ENCODE measurements at places on chromosomes 4 and X.

DNA sequence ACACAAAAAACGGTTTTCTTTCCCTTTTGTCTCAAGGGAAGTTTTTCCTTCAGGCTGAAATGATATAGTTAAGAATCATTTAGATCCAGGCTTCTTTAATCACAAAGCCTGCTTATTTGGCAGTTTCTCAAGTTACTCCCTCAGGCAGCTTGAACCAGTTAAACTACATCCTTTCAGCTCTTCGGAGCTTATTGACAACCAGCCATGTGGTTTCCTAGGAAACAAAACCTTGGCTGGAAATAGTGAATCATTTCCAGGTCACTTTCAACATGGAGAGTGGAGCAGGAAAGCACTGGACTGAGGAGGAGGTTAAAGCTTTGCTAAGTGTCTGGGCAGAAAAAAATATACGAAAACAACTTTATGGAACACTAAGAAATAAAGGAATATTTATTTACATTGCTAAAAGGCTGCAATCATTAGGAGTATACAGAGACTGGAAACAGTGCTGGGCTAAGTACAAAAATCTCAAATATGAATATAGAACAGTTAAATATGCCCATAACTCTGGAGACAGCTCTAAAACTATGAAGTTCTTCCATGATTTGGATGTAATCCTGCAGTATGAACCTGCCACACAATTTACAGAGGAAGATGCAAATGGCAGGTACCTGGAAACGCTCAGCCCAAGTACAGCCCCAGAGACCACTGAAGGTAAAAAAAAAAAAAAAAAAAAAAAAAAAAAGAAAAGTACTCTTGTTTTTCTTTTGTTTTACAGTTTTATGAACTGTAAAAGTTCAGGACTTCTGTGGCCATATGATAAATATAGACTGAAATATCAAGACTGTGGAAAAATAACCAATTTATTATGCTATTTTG is 23.2 kb upstream of the AASDH start:
- DNase-seq, result no peak

DNA sequence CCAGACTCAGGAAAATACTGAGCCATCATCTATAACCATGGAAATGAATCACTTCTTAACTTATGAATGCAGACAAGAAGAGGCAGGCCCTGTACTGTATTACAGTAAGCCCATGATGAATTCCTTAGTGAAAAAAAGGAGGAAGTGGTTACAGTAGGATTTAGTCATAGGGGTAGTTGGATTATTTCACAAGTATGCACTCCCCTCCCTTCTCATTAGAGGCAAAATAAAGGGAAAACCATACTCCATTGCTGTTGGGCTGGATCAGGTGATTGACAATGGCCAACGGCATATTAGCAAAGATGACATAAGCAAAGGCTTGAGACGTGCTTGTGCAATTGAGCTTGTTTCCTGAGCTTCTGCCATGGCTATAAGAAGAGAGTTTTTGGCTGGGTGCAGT is 181.1 kb upstream of the PRPS2 start:
- DNase-seq, result no peak

DNA sequence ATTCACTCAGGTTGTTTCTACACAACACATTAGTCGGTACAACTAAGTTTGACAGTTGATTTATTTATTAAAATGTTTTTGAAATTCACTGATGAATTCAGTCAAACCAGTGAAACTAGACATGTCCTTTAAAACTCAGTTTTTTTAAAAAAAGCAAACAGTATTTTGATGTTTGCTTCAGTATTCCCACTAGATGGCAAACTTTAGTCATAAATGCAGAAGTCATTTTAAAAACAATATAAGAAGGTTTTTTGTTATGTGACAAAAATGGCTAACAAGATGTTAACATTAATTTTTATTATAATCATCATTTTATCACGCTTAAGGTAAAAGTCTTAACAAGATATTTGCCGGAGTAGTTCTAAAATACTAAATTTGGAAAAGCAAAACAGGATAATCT is 1337.8 kb upstream of the DIAPH2 start:
- no peak for DNase-seq

GRCh38 chr4:21376176-21376575 is 572.4 kb downstream of the KCNIP4 start:
- no peak for DNase-seq

DNA sequence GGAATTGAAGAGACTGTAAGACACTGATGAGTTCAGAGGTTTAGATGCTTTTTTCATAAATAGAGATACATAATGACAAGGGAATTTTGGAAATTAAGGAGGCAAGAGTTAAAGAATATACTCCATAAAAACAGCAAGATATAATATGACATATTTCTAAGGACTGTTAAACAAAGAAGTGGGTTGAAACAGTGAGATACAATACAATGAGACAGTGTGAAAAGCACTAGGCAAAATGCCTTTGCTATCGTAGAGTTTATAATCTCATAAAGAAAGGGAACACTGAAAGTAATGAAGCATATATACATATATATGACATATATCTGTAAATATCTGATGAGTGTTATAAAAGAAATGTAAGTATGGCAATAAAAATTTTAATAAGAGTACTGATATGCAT is 1496.2 kb downstream of the TECRL start:
- no peak for DNase-seq

DNA sequence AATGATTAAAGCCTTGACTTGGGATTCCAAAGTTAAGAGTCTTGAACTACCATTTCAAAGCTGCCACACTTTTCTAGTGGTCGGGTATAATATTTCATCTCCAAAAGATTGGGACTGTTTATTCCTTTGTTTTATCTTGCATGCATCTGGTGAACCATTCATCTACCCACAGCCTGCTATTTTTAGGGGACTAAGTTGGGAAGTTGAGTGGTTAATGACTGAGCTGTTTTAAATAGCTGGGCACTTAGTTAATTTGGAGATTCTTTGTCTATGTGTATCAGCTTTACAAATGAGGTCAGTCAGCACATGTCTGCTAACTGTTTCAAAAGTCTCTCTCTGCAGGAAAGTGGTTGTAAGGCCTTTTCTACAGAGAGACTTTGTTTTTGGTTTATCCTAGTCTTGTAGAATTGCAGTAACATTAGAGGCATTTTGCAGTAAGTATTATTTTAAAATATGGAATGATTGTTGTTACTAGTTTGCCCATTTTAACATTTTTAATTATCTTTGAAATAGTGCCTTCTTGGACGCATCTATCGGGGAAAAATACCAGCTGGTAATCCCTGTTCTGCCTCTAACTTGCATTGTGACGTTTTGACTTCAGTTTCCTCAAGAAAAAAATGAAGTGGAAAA is 8.2 kb downstream of the BMP2K start:
- DNase-seq, result no peak

- no peak for DNase-seq
Measured at GRCh38 chr4:3413675-3414420, 27.9 kb upstream of the HGFAC start.

GRCh38 chr4:52329894-52330293 is 278.8 kb downstream of the SPATA18 start:
- DNase-seq, result no peak
